Stimulated activated CD4-positive, alpha-beta T cell treated with anti-CD3 and anti-CD28 coated beads, TNF-alpha, amount 100 ng/mL, for 4 hours (primary cell): ENCODE measurements at places on chromosomes 5 and 9.

- DNase-seq: no peak
These were observed 611.2 kb downstream of the NR2F1-AS1 start for GRCh38 chr5:92969781-92970237.

DNA sequence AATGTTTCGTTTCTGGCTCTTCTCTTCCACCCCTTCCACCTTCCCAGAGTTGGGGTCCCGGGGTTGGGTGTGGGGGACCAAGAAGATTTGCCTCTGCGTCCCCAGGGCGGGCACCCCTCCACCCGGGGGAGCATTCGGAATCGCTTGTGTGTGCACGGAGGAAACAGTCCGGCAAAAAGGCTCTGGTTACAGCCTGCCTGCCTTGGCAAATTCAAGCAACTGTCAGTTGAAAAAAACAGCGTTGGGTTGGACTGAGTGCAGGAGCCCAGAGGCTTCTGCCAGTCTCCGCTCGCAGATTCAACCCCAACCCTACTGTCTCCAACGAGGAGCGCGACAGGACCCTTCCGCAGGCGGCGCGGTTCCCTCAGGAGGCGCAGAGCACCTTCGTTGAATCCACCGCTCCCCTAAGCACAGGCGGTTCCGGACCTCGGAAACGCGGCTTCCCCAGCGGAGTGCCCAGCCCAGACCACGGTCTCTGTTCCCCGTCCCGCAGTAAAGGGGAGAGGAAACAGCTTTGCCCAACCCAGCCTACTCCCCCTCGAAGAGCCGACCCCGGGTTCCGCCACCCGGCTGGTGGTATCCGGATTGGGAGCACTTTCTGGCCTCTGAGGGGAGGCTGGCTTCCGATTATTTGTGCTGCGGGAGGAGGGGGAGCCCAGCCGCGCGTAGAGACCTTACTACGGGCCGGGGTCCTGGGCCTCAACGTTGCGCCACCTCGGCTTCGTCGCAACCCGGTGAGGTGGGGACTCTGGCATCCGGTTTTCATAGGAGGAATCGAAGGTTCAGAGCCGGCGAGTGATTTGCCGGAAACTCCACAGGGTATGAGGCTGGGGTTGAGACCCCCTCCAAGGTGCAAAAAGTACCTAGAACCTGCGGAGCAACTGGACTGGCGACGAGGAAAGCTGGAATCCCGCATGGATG is 9.6 kb downstream of the LHX6 start:
- DNase-seq: no peak

GRCh38 chr9:85466834-85467233 is 274.9 kb downstream of the AGTPBP1 start:
- no peak for DNase-seq

GRCh38 chr5:169336242-169336641 is 35.3 kb upstream of the SLIT3 start:
- DNase-seq: no peak

- DNase-seq: no peak
These were observed 28.8 kb downstream of the OR2K2 start for GRCh38 chr9:111301195-111301594.
